Kidney glomerular epithelial cell (primary cell): ENCODE measurements at places on chromosomes 2 and 18.

- no peak for DNase-seq
These were observed 11.7 kb downstream of the YIPF4 start for GRCh38 chr2:32289165-32289999.

DNA sequence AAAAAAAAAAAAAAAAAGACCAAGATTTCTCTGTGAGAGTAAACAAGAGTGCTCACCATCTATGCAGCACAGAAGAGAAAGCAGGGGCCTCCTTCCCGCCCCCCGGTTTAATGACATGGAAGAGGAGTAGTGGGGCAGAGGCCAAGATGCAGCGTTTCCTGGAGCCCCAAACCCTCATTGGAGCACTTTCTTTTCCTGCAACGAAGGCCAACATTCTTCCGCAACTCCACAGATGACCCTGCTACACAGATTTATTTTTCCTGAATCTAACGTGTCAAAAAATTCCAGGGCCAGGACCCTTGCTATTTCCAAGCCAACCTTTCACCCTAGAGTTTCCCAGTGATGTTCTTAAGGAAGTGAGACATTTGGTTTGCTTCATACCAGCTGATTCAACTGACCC, 189.6 kb downstream of the MIB1 start:
- no peak for DNase-seq

DNA sequence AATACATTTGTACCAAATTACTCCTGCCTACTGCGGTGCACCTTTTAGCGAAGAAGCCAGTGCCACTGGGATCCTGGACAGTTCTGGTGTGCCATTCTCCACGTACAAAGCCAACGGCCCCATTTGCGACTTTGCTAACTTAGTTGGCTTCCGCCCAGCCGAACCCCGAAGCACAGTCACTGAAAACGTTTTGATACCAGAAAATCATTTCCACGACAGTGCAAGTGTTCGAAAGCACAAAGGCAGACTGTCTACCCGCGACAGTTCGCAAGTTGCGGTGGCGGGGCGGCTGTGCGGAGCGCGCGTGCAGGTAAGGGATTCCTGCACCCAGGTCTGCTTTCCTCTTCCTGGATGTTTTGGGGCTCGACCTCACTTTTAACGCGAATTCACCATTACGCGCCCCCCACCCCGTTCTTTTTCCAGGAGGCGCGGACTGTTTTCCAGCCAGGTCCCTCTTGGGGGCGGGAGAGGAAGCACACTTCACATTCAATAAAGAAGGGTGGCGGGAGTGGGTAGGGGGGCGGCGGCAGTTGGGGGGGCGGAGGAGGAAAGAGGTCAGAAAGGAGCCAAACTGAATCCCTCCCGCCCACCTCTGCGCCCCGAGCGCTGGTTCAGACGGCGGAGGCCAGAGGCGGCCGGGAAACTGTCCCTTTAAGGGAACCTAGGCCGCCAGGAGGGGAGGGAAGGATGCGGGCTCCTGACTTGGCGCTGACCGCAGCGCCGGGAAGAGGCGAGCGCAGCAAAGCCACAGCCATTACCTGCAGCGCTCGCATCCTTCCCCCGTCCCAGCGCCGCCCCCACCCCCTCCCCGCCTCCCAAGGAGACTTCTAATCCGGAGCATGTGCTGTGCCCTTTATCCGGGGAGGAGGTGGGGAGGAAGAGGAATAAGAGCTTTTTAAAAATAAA, 107.4 kb upstream of the KCTD1 start:
- peak; percentile 34 for DNase-seq

- DNase-seq: no peak
These were observed 140.2 kb downstream of the MYCN start for GRCh38 chr2:16080516-16080915.

- DNase-seq: no peak
These were observed 246.3 kb upstream of the RASGRP3 start for GRCh38 chr2:33230195-33230594.

DNA sequence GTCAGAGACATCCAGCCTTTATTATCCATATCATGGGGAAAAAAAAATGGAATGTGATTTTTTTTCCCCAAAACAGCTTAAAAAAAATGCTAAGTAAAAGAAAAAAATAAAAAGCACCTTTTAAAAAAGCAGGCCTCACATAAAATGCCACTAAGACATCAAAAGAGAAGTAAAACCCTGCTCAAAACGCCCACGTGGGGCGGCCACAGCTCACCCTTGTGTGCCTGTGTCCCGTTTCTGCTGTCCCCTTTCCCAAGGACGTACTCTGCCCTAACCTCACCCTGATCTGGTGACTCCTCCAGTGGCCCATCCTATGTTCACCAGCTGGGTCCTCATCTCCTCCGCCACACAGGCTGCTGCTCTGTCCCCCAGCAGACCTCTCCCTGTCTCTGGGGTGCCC, 125.4 kb downstream of the NEDD4L start:
- DNase-seq: no peak

DNA sequence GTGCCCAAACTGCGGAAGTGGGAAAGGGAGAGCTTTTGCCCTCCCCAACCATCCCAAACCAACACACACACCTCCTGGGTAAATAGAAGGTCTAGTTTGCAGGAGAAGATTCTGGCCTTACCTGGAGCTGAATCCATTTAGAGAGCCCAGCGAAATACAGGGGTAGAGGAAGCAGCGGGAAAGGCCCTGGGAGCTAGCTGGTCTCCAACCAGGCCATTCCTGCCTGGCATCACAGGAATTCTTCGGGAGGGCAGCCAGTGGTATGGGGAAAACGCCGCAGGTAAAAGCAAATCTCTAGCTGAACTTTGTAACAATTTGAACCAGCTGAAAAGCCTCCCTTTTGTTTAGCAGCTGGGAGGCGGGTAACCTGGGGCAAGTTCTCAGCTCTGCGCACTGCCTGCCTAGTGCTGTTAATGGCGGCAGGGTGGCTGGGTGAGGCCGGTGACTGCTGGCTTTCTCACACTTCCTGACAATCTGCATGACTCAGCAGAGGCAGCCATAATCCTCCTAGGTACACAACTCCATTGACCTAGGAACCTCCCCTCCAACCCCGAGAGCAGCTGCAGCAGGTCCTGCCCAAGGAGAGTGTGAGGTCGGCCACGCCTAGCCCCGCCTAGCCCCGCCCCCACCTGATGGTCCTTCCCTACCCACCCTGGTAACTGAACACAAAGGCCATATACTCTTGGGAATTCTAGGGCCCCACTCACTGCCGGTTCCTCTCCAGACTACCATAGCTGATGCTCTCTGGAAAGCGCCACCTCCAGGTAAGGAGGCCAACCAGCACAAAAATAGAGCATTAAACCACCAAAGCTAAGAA, 483.8 kb upstream of the REG3G start:
- DNase-seq: no peak

- no peak for DNase-seq
These were observed 17.7 kb upstream of the SERPINB7 start for GRCh38 chr18:63757541-63757940.

GRCh38 chr2:216664593-216665034, 30.7 kb downstream of the IGFBP5 start:
- DNase-seq: peak; percentile 28

DNA sequence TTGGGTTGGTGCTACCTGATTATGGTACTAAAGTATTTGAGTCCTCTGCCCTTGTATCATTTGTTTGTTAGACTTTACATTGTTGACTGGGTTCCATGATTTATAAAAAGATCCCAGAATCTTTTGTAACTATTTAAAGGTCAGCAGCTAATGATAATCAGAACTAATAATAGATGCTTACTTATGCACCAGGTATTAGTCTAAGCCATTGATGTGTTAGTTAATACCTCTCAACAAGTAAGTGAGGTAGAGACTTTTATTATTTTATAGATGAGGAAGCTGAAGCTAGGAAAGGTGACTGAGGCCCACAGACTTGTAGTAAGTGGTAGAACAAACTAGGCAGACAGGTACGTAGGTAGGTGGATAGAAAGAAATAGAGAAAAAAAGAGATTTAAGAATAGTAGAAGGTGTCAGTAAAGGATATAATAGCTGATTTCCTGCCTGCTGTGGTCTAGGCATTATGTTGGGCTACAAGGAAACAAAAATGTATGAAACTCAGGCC, 68.1 kb downstream of the CRIM1 start:
- no peak for DNase-seq

DNA sequence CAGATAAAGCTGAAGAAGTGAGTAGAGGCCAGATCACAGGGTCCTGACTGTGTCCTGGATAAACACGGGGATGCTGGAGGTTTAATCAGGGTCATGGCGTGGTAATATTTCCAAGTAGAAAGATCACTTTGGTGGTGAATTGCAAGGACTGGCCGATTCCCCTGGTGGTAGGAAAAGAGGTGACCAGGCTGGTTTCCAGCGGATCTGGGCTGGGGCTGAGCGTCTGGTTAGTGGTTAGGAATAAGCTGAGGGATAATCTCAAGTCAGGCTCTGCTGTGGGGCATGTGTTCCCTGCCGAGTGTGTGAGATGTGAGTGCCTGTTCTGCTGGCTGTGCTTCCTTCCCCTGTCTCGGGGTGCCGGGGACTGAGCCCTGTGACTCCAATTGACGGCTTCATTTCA, 484.0 kb downstream of the TSN start:
- no peak for DNase-seq

- DNase-seq: no peak
These were observed 41.5 kb downstream of the CELF4 start for GRCh38 chr18:37524139-37524497.

DNA sequence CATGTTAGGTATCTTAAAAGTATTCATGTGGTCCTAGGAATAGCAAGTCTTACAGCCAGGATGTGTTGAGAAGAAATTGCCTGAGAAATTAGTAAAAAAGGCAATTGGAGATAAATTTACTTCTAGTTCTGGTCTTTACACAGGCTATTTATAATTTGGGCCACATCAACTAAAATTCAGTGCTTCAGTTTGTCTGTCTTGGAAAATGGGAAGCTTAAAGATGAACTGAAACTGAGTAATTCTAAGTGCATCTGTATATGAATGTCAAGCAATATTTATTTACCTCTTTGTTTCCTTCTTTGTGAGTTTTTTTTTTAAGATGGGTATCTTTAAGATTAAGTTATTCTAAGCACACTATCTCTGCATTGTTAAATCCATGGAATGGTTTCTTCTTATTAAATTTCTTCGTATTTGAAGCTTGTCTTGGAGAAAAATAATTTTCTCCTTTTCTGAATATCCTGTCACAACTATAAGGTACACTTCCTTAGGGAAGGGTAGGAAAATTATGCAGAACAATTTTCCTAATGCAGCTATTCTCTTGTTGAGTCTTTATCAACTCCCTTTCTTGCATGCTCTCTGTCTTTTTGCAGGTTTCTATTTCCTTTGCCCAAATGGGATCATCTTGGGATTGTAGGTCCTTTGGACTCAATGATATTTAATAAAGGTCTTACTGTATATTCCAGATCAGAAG, 39.7 kb upstream of the MMADHC start:
- no peak for DNase-seq

GRCh38 chr2:64698668-64699444, 45.1 kb upstream of the SERTAD2 start:
- peak; percentile 91 for DNase-seq

DNA sequence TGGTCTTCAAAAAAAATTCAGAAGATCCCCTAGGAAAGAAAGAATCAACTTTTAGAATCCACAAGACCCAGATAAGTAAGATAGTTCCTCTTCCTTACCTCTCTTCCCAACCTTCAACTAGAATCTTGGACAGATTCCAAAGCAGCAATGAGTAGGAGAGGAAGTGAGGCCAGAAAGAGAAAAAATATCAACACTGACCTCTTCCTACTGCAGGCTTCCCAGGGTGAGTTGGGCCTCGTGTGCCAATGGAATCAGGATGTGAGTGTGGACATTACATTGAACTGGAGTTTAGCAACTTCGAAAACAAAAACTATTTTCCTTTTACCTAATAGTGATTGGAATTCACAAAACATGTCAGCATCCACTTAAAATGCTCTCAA, 102.5 kb upstream of the PIEZO2 start:
- DNase-seq: no peak
